ENCODE measurements at places on chromosomes 4 and X.

DNA sequence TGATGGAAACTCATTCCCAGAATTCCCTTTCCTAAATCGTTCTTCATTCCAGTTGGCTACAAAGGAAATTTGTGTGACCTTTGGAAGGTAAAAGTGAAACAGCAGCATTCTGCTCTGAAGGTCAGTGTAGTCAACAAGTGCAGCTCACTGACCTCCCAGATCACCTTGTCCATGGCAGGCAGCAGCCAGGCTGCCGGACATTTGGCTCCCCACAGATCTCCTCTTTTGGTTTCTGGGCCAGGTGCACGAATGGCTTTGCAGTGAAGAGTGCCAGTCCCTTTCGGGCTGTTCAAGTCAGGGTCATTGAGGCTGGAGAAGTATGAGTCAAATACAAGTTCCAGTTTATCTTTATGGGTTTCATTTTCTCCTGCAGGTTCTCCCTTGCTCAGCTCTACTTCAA lies 14.3 kb downstream of the GPRIN3 start:
- no peak for DNase-seq

DNA sequence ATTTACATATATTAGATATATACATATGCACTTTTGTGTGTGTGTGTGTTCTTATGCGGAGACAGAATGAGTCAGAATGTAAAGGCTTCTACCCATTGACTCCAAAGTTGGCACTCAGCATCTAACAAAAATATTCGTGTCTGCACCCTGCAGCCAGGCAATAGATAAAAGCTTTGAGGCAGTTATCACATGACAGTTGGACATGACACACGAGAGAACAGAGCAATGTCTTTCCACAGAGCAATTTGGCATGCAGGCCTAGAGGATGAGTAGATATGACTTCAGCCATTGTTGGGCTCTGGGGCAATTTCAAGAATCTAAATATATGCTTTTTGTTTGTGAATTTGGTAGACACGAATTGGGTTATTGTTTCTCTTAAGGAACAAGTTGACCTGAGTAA lies 391.2 kb downstream of the SLITRK2 start:
- DNase-seq: no peak

- no peak for DNase-seq
Measured at GRCh38 chr4:39883646-39884045, 94.1 kb downstream of the PDS5A start.

DNA sequence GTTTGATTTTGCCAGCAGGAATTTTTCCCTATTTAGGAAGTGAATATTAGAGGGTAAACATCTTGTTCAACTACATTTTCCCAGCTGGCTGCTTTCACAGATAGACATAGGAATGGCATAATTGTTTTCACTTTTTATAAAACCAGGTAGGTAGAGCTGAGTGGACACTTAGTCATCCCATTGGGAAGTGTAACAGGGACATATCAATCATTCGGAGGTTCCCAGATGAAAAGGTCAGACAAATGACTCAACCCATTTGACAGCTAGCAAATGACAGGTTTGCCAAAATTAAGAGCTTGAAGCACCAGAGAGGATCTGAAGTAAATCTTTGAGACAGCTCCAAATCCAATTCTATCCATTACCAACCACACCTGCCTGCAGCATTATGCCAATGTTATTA lies 205.3 kb downstream of the SLC39A8 start:
- DNase-seq: no peak

DNA sequence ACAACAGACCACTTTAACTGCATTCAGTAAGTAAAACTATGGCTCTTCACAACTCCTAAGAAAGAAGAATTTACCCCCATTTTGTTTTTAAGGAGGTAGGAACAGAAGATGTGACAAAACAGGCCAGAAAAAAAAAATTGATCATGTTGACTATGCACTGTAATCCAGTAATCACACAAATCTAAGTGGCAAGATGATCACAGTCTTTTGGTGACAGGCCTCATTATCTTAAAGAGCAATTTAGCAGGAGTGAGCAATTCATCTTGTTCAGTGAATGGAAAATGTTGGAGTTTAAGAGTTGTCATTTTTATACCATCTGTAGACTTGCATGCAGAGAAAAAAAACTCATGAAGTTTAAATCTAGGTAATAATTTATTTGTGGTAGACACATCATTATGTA lies 115.1 kb downstream of the SLC39A8 start:
- DNase-seq: no peak

GRCh38 chr4:118729287-118730286 lies 44.4 kb downstream of the METTL14 start:
- DNase-seq: no peak

- no peak for DNase-seq
Measured at GRCh38 chr4:8188085-8188484, 11.0 kb upstream of the SH3TC1 start.

- no peak for DNase-seq
Measured at GRCh38 chr4:154208424-154208823, 283.2 kb downstream of the DCHS2 start.

- no peak for DNase-seq
Measured at GRCh38 chr4:73420615-73421014, 15.4 kb upstream of the AFP start.

- no peak for DNase-seq
Measured at GRCh38 chr4:138869631-138870030, 145.9 kb upstream of the NOCT start.

DNA sequence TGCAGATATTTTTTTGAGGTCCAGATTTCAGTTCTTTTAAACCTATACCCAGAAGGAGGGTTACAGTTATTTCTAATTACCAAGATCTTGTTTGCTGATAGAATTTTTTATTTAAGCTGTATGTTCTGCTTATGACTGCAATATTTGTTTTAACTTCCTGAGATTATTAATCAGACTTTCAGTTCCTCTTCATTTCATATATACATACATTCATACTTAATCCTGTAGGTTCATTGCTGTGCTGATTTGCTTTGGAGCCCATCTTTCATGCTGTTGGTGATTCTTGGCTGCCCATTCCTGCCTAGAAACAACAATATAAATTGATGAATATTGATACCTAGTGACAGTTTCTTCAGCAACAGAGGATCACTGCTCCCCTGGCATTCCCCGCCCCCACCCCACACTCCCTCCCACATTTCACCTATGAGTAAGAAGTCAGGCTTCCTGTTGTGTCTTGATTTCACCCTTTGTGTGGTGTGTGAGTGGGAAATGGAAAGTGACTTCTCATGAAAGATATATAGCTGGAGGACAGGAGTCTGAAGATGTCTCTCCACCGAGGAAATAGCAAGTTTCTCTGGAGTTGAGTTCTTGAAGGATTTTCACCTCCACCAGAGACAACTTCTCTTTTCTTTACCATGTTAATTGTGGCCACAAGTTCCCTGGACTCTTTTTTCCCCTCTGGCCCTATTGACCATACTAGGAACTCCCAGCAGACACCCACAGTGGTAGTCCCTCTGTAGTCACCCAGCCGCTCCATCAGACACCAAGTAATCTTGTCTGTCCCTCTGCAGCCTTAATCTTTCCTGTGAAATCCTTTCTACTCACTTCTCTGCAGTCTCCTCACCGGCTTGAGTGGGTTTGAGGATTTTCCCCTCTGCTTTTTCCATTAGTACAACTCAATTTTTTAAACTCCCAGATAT lies 118.4 kb downstream of the ASB9 start:
- no peak for DNase-seq

DNA sequence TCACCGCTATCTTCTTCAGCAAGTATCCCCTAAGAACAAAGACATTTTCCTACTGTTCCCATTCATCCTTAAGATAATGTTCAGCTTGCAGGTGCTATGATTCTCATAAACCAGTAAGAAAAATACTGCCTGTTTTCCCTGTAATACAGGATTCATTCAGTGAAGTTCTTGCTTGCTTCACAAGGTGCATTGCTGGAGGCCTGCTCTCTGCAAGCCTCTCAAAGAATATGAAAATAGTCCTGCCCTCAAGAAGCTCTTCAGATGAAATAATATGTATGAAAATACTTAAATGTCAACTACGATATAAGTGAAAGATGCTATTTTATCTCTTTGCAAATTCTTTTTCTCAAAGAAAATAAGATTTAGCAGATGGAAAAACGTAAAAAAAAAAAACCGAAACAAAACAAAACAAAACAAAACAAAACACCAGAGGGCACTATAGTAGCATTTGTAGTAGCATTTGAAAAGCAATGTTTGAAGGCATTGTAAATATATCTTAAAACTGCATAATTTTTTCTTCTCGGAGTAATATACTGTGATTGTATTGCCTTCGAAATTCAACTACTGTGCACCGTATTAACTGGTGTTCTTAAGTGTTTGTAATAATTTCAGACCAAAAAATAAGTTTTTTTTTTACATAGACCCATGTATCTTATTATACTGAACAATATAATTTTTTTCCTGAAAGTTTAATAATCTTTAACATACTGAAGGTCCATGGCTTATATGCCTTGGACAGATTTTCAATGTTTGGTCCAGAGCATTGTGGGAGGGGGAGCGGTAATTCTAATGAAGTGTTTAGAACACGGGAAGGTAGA lies 26.0 kb downstream of the ADH4 start:
- no peak for DNase-seq

DNA sequence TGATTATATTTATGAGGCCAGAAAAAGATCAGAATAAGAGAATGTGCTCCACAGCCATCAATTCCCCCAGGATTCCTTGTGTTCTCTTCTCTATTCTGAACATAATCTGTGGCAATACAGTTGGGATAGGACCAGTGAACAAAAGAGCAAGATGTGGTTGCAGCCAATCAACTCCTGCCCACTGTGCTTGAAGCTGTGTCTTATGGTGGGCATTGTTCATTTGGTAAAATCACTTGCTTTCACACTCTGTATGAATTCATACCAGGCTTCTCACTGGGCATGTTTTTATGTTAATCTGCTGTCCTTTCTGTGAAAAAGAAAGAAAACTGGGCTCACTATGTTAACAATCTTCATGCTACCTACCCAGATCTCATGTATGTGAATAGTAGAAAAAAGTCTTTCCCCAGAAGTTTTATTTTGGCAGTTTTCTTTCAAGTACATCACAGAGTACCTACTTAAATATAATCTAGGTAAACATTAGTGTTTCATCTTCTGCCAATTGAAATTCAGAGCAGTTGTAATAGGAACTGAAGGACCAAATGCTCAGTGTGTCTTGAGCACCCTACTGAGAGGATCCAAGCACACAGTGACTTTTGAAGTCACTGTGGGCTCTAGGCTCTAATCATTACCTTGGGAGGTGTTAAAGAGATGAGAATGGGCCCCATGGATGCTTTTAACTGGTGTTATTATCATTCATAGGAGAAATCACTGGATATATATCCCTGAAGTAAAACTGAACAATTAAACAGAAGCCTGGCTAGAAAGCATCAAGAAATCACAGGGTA lies 429.2 kb upstream of the TRAM1L1 start:
- DNase-seq: no peak

- DNase-seq: peak; percentile 81
Measured at GRCh38 chrX:825991-826390, 195.4 kb downstream of the SHOX start.

DNA sequence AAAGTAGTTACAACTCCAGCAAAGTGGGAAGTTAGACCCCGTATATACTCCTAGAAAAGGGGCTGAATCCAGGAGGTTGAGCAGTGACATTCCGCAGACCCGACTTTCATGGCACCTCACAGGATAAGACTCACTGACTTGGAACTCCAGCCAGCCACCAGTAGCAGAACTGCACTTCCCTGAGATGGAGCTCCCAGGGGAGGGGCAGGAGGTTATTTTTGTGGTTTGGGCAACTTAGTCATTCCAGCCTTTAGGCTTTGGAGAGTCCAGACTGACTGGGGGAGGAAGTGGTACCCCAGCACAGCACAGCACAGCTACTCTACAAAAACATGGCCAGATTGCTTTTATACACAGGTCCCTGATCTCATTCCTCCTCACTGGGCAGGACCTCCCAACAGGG lies 319.1 kb downstream of the PCDH19 start:
- peak; percentile 24 for DNase-seq

DNA sequence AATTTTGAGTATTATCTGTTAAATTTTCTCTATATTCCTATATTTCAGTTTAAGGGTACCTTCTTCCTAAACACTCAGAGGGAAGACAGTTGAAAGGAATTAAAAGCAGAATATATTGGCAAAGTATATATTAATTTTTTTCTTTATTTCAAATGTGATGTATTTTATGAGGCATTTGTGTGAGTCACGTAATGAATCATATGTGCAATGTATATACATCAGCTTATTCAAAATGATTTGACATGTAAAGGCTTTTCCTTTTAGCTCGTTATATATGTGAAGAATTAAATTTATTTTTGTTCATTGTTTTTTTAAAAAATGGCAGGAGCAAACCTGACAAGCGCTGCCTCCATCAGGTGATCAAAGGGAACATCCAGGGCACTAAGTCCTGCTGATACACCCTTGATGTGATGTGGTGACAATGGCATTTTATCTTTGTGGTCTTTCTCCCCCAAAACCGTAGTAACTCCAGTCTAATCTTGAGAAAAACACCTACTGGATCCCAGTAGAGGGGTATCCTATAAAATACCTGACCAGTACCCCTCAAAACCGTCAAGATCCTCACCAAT lies 8.9 kb downstream of the WWC2 start:
- DNase-seq: no peak

DNA sequence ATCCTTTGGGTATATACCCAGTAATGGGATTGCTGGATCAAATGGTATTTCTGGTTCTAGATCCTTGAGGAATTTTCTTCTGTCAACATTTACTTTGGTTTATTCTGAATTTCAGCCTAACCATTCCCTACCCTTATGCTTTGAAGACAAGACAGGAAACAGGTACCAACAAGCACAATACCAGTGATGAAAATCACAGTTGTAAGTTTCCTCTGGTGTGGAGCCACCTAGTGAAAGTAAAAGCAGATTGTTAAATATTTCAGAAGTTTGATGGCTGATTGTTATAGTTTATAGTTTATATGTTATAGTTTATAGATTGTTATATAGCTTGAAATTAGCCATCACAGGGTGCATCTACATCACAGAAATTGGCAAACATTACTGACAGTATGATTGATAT lies 104.5 kb upstream of the AGA start:
- no peak for DNase-seq

DNA sequence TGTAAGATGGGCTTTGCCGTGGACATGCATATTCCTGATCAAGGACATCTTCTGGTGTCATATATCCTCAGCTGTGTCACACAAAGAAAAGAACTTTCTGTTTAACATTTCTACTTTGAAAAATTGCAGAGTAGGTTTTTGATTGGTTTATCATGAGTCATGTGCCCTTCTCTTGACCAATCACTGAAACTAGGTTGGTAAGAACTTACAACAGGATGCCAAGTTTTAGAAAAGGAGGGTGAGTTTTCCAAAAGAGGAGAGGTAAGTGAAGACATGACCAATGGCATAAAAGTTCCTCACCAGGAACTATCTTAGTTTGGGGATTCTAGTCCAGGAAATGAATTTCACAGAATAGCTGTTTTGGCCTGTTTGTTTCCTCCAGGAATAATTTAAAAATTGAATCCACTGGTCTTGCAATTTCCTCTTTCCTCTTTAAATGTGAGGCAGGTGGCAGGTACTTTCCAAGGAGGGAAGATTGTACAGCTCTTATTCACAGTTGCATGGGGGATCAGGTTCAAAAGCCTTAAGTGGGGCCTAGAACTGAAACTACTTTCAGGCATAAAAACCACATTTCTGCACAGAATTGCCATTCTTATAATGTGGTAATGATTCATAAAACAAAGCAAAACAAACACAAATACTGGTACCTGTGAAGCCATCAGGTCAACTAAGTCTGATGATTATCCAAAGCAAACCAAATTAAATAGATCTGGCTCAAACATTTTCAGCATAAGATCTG lies 1114.5 kb upstream of the LCORL start:
- DNase-seq: no peak
